ENCODE measurements at places on chromosomes 12 and 14. TPM values are rescaled to one million over a fixed set of nuclear protein-coding genes. Genes with fewer than 3 reads are reported as not detected.
A peak's percentile ranks its signal among the peaks of the same experiment; 100 is the strongest.

- no peaks in the 10 kb centered on the region for H3K4me1 ChIP-seq
- H3K27me3 ChIP-seq, result peaks cover 3% of the 10 kb centered on the region
- no peak overlapping the region for H3K4me3 ChIP-seq
- H3K27ac ChIP-seq, result no peak overlapping the region
- H3K36me3 ChIP-seq, result peaks cover 8% of the 10 kb centered on the region
Measured at GRCh38 chr14:35140718-35141581, 18.6 kb downstream of the PRORP start.

DNA sequence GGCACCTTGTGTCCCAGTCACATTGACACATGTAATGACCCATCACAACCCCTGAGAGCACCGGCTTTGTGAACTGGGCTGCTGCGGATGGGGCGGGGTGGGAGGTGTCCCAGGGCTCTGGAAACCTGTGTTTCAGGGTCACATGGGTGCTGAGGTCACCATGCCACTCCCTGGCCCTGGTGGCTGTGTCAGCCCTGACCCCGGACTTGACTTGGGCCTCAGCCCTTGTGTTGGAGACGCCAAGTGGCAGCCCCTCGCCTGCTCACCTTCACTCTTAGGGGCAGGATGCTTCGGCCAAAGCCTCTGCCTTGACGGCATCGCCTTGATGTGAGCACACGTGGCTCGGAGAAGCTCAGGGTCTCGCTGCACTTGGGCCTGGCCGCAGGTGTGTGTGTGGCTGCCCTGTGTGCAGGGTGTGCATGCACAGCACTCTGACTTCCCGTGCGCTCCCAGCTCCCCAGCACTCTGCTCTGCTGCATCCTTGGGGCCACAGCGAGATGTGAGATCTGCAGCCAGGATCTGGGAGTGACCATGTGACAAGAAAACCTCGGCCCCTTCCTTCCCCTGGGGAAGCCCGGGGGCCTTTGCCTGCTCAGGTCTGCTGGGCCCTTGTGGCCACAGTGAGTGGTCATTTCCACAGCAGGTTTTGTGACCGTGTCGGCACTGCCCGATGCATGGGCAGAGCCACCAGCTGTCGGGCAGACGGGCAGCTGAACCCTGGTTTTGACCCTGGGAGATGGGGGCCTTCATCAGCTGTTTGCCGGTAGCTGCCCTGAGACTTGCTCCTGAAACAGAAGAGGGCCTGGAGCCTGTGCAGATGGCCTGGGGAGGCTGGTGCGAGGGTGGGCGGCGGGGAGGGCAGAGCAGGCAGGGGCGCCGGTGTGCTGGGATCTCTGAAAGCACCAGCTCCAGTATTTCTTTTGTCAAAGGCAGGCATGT is 167.4 kb downstream of the KIF26A start:
- peaks cover 5% of the 10 kb centered on the region for H3K36me3 ChIP-seq
- DNase-seq, result no peak
- H3K27me3 ChIP-seq, result peaks cover 7% of the 10 kb centered on the region

- no peak overlapping the region for H3K4me3 ChIP-seq
- no peak for DNase-seq
- H3K36me3 ChIP-seq, result peaks cover 15% of the 10 kb centered on the region
- H3K27me3 ChIP-seq, result peaks cover 3% of the 10 kb centered on the region
- no peak overlapping the region for H3K27ac ChIP-seq
- H3K4me1 ChIP-seq, result no peaks in the 10 kb centered on the region
Measured at GRCh38 chr14:61113561-61114225, 132.6 kb downstream of the SLC38A6 start.

MYH7 gene
- 0.18 TPM for total RNA-seq

GRCh38 chr12:101501410-101501995 is 26.4 kb downstream of the SPIC start:
- H3K27ac ChIP-seq, result no peak overlapping the region
- H3K36me3 ChIP-seq, result no peaks in the 10 kb centered on the region
- H3K4me1 ChIP-seq, result no peaks in the 10 kb centered on the region
- DNase-seq, result no peak
- H3K27me3 ChIP-seq, result no peaks in the 10 kb centered on the region

GRCh38 chr12:110561471-110562201 is 21.5 kb downstream of the PPTC7 start:
- H3K4me3 ChIP-seq, result no peak overlapping the region
- no peaks in the 10 kb centered on the region for H3K27me3 ChIP-seq
- H3K36me3 ChIP-seq, result no peaks in the 10 kb centered on the region
- H3K27ac ChIP-seq, result no peak overlapping the region
- H3K4me1 ChIP-seq, result peaks cover 4% of the 10 kb centered on the region

- no peaks in the 10 kb centered on the region for H3K4me1 ChIP-seq
- DNase-seq, result no peak
- no peak overlapping the region for H3K4me3 ChIP-seq
- H3K27me3 ChIP-seq, result peaks cover 5% of the 10 kb centered on the region
- no peak overlapping the region for H3K27ac ChIP-seq
Measured at GRCh38 chr12:109291117-109291516, 18.0 kb downstream of the FOXN4 start.

PIWIL1 gene
- not detected for total RNA-seq

DNA sequence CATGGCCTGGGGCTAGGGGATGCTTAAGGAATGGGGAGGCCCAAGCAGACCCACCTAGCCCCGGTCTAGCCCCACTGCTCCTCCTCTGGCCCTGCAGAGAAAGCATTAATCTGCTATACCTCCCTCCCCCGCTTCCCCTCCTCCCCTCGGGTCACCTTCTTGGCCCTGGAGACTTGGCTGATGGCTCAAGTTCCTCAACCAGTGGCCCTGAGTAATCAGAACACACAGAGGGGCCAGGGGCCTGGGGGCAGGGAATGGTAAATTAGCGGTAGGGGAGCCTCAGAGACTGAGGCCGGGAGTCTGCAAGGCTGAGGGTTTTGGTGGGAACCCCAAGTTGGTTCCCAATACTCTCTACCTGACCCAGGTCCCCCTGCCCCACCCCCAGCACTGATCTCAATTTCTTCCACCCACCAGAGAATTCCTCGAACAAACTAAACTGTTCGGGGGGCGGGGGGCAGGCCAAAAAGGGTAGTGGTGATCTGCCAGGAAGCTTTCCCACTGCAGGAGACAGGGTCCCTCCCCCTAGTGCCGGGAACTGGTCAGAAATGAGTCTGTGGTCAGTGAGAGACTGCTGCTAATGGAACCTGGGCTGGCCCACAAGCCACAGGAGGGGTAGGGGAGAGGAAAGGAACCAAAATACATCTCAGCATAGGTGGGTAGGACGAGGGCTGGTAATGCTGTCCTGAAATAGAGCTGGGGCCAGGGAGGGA is 12.8 kb upstream of the SMARCD1 start:
- DNase-seq, result no peak
- no peaks in the 10 kb centered on the region for H3K36me3 ChIP-seq
- H3K27ac ChIP-seq, result peak overlapping the region; percentile 61
- H3K4me1 ChIP-seq, result peaks cover 15% of the 10 kb centered on the region
- no peak overlapping the region for H3K4me3 ChIP-seq

AQP2 gene
- total RNA-seq, result 0.05 TPM

SELPLG gene
- 1.6 TPM for total RNA-seq

- H3K27ac ChIP-seq, result no peak within 1 kb of the TSS
- H3K4me3 ChIP-seq, result no peak within 1 kb of the TSS
- H3K27me3 ChIP-seq, result no peaks in the 10 kb centered on the region
- peak; percentile 3 for DNase-seq
- no peaks in the 10 kb centered on the region for H3K36me3 ChIP-seq
- H3K4me1 ChIP-seq, result peaks cover 6% of the 10 kb centered on the region
Measured at GRCh38 chr12:21604245-21605101, at the start of gene GYS2. GYS2 (minus strand) TSS chr12:21604847; CDS start chr12:21604592, 255 bp downstream.

GRCh38 chr14:67673451-67673850 is 981 bp downstream of the VTI1B start:
- H3K4me1 ChIP-seq, result peaks cover 17% of the 10 kb centered on the region
- H3K4me3 ChIP-seq, result peak overlapping the region; percentile 91

DNA sequence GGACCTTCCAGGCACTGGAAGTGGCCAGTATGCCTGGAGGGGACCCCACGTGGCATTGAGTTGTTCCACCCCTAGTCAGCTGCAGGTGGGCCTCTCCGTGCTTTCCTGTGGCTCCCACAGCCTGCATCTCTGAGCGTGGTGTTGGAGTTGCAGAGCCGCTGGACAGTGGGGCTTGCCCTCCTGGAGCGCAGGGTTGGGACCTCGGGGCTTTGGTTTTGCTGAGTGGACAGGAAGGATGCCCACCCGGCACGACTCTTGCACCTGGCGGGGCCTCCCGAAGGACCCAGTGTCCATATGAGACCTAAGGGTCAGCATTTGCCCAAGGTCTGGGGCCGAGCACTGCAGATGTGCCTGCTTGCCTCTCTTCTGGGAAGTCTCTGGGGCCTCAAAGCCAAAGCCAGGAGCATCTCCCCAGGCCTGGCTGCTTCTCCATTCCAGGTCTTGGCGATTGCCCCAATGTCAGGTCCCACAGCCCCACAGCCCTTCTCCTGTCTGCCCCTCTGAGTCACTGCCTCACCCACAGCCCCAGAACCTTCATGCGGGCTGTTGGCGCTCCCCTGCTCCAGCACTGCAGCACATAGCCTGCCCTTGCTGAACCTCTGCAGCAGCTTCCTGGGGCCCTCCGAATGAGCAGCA is 1.5 kb downstream of the PACS2 start:
- H3K4me3 ChIP-seq, result peak overlapping the region; percentile 92
- H3K27ac ChIP-seq, result no peak overlapping the region
- H3K36me3 ChIP-seq, result peaks cover 2% of the 10 kb centered on the region
- DNase-seq, result no peak

DNA sequence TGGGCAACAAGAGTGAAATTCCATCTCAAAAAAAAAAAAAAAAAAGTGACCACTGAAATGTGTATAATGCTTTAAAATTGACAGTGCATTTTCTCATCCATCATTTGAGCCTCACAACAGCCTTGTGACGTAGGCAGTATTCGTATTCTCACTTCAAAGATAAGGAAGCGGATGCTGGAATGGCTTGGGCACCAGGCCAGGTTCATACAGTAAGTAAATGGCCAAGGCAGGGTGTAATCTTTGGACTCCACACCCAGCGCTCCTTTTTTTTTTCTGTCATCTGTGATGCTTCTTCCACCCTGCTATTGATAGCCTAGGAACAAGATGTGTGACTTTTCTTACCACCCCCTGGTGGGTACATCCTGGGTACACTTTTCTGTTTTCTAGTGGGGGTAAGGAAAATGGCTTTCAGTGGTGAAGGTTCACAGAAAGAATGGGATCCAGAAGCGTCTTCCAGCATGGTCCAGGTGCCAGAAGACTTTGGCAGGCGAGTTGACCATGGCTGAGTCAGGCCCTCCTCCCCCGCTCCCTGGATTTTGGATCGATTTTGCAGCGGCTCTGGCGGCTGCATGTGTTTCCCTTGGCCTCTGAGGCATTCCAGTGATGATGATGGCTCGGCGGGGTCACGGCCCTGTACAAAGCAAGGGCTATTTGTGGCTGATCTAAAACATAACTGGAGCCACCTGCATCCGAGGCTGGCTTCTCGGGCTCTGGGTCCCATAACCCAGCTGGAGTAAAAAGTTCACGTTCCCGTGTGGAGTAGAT is 110.6 kb downstream of the CACNA1C start:
- no peak for DNase-seq
- H3K4me1 ChIP-seq, result peaks cover 2% of the 10 kb centered on the region
- H3K36me3 ChIP-seq, result peaks cover 13% of the 10 kb centered on the region
- H3K4me3 ChIP-seq, result no peak overlapping the region

- DNase-seq, result no peak
- no peaks in the 10 kb centered on the region for H3K36me3 ChIP-seq
- H3K4me3 ChIP-seq, result no peak overlapping the region
- peaks cover 1% of the 10 kb centered on the region for H3K27me3 ChIP-seq
- H3K27ac ChIP-seq, result no peak overlapping the region
- H3K4me1 ChIP-seq, result peaks cover 9% of the 10 kb centered on the region
Measured at GRCh38 chr12:117076410-117077372, 22.5 kb downstream of the TESC start.

GRCh38 chr12:13241833-13242488 is 45.4 kb downstream of the EMP1 start:
- peaks cover 1% of the 10 kb centered on the region for H3K27me3 ChIP-seq
- H3K4me1 ChIP-seq, result no peaks in the 10 kb centered on the region
- H3K36me3 ChIP-seq, result no peaks in the 10 kb centered on the region

HOXC10 gene
- 1.9 TPM for total RNA-seq

DNA sequence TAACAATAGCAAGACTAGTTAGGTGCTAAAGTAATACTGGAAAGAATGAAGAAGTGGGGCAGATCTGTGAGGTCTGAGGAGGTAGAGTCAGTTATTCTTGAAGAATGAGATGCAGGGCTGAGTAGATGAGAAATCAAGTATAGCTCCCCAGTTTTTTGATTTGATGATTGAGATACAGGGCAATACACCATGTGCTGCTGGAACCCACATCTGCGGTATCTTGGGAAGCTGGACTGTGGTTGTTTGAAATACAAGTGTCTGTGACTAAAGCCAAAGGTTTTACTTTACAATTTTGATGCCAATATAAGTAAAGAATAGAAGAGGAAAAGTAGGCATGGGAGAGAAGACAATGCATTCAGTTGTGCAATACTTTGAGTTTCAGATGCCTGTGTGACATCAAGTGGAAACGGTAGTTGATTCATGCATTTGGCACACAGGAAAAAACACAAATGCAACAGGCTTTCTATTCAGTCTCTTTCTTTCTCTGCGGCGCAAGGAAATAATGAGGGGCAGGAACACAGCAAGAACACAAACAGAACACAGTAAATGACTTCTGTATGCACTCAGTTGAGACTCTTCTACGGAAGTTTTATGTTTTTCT is 190.2 kb upstream of the SLC38A2 start:
- no peak for DNase-seq
- peaks cover 21% of the 10 kb centered on the region for H3K4me1 ChIP-seq
- H3K27me3 ChIP-seq, result peaks cover 2% of the 10 kb centered on the region
- no peak overlapping the region for H3K4me3 ChIP-seq
- peaks cover 12% of the 10 kb centered on the region for H3K36me3 ChIP-seq

ALDH1L2 gene
- 1.4 TPM for total RNA-seq

LRRIQ1 gene
- 1.1 TPM for total RNA-seq

DNA sequence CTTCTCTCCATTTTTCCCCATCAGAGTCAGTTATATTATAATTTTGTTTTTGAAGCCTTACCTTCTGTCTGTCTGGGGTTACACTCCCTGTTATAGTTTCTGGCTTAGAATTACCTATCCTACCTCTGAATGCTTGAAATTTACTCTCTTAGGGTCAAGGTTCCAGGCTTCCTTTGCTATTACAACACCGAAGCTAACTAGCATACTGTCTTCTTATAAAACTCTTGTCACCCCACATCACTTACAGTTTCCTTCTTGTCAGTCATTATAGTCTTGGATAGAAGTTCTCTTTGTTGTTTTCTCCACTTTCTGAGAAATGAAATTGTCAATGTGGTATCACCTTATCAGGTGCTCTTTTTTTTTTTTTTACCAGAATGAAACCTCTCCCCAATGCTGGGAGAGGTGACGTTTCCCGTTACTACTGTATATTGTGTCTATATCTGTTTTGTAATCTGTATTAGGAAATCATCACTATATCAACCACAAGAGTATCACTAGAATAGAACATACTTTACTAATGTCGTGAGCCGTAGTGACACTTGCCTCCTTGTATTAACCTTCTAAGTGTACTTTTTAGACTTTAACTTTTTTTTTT is 69.2 kb upstream of the PSMA6 start:
- H3K27ac ChIP-seq, result no peak overlapping the region
- no peaks in the 10 kb centered on the region for H3K27me3 ChIP-seq
- H3K4me1 ChIP-seq, result peaks cover 7% of the 10 kb centered on the region
- H3K36me3 ChIP-seq, result no peaks in the 10 kb centered on the region
